CD8-positive, alpha-beta memory T cell (primary cell): ENCODE measurements at places on chromosomes 3 and 15.

GRCh38 chr15:73346735-73347312, 21.9 kb downstream of the HCN4 start:
- DNase-seq = peak; percentile 37

DNA sequence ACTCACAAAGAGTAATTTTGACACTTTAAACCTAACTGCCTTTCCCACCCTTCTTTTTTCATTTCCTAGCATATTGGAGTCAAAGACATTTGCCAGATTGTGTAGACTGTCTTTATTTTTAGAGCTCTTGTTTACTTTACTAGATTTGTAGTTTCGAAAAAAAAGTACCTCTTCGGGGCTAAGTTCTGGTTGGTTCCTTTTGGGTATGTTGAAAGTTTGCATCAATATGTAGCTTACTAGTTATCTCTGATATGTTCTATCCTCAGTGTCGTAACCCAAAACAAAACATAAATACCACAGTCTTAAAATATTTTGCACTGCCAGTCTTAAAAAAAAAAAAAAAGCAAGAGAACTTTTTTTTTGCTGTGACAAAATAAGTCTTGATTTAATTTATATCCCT, 52.2 kb downstream of the REC114 start:
- DNase-seq = no peak

GRCh38 chr3:78940128-78940527, 827.7 kb downstream of the ROBO1 start:
- no peak for DNase-seq

- DNase-seq = no peak
These were observed 8.3 kb downstream of the SNAPC5 start for GRCh38 chr15:66489179-66489791.

- no peak for DNase-seq
These were observed 1126.8 kb downstream of the SI start for GRCh38 chr3:163951397-163951987.

DNA sequence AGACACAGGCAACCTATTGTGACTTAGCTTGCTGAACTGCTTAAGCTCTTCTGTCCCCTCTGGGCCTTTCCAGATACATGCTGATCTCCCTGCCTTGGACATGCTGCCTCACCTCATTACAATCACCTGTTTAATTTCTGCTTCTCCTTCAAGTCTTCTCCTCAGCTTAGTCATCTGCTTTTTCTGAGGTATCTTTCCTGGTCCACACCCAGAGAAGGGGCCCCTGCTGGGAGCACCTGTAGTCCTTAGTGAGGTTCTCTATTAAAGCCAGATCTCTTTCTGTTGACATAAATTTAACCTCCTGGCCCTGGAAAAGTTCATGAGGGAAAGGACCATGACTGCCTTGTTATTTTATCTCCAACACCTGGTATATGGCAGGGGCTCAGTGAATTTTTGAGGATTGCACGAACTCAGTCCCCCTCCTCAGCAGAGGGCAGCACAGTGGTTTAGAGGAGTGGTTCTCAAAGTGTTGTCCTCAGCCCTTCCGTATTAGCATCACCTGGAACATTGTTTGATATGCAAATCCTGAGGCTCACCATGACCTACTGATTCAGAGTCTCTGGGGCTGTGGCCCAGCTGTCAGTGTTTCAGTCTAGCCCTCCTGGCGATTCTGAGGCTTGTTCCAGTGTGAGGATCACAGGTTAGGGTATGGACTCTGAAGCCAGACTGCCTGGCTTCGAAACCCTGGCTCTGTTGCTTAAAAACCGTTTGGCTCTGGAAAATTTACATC, 12.7 kb downstream of the COL6A6 start:
- DNase-seq = no peak
